ENCODE measurements at places on chromosomes 6 and 20. TPM values are rescaled to one million over a fixed set of nuclear protein-coding genes. Genes with fewer than 3 reads are reported as not detected.

The ATF6B gene
- total RNA-seq: 27.5 TPM

The CYP21A2 gene
- 0.72 TPM for total RNA-seq

The SEC63 gene
- total RNA-seq: 54.5 TPM

The KIF6 gene
- 1.4 TPM for total RNA-seq

The MLIP gene
- total RNA-seq: 0.36 TPM

The PRSS35 gene
- total RNA-seq: 1.1 TPM

The PDE7B gene
- 25.3 TPM for total RNA-seq
